C1 segment of cervical spinal cord (tissue), 14 donors: ENCODE measurements at places on chromosomes 11 and 22.

- no peak for DNase-seq
These were observed 34.5 kb downstream of the CPT1A start for GRCh38 chr11:68806931-68807844.

DNA sequence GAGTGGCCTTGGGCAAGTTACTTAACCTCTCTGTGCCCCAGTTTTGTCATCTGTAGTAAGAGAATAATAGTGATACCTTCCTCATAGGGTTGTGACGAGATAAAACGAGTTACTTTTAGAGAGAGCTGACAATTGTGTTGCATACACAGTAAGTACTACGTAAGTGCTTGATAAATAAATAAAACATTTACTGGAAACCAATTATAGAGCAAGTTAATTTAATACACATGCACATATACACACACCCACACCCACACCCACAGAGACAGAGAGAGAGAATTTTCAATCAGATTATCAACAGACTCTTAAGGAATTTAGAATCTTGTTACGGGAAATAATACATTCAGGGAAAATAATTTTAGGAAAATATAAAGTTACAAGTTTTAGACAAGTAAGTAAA lies 1045.8 kb upstream of the TENM4 start:
- DNase-seq: no peak

DNA sequence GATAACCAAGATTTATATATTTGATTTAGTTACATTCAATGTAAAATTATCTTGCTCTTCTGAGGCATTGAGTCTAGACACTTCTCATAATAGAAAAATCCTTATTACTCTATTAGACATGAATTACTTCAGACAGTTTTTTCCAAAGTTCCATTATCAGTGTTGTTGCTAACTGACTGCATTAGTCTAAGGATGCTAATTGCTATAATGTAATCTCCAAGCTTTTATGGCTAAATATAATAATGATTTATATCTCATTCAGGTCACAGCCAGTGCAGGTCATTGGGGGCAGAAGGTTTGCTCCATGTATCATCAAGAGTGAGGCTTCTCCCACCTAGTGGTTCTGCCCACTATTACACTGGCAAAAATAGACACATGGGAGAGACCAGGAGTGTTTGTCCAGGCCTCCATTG lies 377.2 kb upstream of the DDI1 start:
- no peak for DNase-seq

DNA sequence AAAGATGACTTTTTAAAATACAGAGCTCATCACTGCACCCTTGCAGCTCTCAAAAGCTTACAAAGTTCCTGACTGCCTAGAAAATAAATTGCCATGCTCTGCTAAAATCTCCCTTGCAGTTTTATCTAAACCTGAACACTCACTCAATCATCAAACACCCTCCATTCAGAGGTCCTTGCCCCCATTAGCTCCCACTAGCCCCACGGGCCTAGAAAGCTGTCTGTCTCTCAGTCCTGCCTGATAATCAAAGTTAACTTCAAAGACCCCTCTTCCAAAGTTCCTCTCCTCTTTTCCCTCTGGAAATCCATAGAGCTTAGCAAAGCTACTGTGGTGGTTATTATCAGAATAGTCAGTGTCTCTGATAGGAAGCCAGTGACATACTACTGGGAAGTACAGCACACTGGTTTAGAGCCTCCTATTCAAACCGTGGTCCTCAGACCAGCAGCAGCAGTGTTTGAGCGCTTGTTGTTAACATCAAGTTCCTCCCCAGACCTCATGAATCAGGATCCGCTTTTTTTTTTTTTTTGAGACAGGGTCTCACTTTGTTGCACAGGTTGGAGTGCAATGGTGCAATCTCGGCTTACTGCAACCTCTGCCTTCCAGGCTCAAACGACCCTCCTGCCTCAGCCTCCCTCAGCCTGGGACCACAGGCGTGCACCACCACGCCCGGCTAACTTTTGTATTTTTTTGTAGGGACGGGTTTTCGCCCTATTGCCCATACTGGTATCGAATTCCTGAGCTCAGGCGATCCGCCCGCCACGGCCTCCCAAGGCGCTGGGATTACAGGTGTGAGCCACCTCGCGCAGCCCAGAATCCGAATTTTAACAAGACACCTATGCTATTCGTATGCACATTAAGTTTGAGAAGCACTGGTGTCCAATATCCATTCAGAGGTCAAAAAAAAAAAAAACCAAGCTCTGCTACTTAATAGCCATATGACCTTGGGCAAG lies 1.2 kb downstream of the NDUFC2 start:
- DNase-seq: no peak

GRCh38 chr11:33525789-33526188 lies 174.8 kb downstream of the C11orf91 start:
- no peak for DNase-seq

- no peak for DNase-seq
These were observed 16.2 kb upstream of the LDLRAD3 start for GRCh38 chr11:35927682-35928081.

- DNase-seq: no peak
These were observed 937 bp downstream of the TRPT1 start for GRCh38 chr11:64224891-64225607.

DNA sequence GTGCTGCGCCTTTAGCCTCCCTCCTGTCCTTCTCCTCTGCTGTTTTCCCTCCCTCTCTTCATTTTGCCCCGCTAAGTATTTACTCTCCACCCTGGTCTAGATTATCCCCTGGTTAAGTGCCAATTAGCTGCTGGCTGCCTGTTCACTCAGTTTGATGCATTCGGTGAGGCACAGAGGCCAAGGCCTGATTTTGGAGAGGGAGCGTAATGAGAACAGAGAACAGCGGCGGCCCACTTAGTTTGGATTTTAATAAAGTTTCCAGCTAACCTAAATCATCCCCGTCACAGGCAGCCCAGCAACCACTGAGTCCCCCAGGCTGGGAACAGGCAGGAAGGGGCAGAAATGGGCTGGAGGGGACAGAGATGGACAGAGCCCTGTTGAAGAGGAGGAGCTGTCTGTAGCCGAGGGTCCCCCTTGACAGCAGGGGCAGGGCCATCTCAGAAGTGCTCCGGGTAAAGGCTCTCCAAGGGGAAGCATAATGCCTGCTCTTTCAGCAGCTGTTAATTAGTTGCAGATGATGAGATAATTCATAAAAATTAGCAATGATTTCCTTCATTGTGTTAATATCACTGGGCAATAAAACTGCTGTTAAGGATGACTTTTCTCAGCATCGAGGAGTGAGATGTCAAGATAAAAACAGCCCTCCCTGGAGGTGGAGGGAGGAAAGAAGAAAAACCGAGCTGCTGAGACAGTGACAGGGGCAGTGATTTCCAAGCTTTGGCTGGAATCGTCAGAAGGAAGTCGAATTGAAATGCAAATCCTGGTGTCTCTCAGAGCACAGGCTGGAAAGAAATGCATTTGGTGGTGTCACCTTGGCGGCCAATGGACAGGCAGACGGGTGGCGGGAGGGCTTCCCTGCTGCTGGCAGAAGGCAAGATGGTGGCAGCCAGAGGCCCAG lies 170.1 kb downstream of the GRIK4 start:
- DNase-seq: no peak

DNA sequence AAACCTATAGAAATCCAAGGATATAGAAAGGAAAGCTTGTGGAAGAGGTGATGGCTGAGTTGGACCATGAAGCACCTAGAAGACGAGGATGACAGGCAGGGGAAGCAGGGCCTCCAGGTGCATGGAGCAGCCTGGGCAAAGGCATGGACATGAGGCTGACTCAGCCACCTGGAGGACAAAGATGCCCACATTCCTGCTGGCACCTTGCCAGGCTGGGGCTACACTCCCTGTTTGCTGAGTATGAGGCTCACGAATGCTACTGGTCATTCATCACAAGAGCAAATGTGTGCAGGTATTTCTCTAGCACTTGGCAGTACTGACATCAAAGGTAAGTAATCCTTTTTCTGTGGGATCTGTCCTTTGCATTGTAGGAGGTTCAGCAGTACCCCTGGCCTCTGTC lies 7.1 kb upstream of the SCGB2A1 start:
- DNase-seq: no peak

DNA sequence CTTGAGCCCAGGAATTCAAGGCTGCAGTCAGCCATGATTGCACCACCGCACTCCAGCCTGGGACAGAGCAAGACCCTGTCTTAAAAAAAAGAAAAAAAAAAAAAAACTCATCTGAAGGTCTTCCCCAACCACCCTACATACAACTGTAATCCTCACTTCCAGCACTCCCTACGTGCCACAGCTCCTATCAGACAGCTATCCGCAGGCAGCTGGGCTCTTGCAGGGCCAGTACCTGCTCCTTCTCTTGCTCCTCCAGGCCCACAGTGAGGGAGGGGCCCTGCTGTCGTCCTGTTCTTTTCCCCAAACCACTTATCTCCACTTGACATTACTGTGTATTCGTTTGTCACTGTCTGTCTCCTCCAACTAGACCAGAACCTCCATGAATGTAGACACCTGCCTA lies 156.1 kb upstream of the NECTIN1 start:
- DNase-seq: no peak

GRCh38 chr11:109735128-109735527 lies 313.1 kb downstream of the C11orf87 start:
- no peak for DNase-seq

GRCh38 chr11:132444911-132445310 lies 1074.5 kb downstream of the NTM start:
- DNase-seq: peak; percentile 55

DNA sequence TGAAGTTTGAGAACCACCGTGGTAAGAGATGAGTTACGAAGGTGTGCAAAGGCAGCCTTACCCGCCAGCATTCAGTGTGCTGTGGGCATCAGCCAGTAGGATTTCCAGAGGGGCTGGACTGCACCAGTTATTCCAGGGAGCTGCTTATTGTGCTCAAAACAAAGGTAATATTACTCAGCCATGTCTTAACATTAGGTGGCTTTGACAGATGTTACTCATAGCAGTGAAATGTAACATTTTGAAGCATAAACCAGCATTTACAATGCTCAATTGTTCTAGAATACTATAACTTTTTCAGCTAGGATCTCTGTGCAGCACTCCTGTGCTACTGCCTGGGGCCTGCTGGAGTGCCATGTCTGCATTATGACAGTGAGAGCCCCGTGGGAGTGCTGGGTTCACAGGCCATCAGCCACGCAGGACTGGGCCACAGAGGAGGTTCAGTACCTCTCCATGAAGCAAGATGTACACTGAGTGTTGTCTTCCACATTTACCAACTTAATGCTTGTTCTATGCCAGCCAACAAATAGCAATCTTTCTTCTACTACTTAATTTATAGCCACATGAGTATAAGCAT lies 238.1 kb downstream of the CADM1 start:
- DNase-seq: no peak

GRCh38 chr11:44568658-44569473 lies 3.4 kb downstream of the CD82 start:
- DNase-seq: no peak

DNA sequence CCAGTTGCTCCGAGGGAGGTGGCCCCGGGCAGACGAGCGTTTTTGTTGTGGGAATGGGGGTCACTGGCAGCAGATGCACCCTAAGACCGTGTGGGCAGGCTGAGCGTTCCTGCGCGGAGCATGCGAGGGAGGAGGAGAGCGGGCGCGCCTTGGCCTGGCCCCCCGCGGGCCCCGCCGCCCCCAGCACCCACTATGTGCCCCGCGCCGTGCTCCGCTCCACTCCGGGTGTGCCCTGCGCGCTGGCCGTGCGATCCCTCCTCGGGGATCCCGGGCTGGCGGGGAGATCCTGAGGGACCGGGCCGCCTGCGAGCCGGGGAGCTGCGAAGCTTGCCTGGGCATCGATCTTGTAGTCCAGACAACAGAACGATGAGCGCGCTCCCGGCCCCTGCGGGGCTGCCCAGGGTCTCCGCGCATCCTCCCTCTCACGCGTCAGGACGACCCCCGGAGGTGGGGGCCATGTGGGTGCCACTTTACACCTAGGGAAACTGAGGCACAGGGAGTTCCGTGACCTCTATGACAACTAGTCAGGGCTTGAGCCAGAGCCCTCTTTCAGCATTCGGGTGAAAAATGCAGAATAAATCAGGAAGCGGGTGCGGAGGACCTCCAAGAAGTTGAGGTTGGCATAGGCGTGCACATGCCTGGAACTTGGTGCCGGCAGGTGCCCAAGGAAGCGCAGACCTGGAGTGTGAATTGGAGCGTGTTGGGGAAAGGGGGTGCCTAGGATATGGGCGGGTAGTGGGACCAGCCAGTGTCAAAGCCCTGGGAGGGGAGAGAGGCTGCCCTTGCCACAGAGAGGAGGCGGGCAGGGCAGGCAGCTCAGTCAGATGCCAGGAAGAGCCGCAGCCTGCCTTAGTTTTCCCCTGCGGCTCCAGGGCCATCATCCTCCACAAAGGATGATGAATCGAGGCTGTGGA lies 1.3 kb upstream of the KMT5B start:
- peak; percentile 30 for DNase-seq

- no peak for DNase-seq
These were observed 55.0 kb upstream of the ARHGAP32 start for GRCh38 chr11:129247135-129247534.

DNA sequence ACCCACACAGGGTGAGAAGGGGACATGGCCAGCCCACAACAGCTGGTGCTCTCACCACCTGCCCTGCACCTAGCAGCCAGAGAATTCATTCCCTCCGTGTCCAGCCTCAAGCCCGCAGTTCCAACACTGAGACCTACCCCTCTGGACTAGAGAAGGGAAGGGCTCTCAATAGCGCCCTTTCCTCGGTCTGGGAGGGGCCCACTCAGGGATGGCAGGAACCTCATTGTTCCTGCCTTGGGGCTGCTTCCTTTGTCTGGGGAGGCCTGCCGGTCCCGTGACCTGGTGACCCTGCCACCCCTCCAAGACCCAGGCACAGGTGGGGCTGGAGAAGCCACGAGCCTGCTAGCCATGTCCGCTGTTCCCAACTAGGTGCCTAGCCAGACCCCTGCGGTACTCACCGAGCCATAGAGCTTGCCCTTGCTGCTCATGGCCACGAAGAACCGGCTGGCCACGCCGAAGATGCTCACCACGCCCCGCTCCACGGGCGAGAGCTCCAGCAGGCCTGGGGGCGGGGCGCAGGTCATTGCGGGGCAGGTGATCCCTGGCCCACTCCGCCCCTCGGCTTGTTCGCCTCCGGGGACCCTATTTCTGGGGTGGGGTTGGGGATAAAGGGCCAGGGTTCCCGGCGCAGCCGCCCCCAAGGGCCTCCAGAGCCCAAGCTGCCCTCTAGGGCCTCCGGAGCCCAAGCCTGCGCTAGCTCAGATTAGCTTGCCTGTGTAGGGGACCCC lies 1.4 kb downstream of the FGF4 start:
- no peak for DNase-seq
